ENCODE measurements at places on chromosomes 6 and 20.

DNA sequence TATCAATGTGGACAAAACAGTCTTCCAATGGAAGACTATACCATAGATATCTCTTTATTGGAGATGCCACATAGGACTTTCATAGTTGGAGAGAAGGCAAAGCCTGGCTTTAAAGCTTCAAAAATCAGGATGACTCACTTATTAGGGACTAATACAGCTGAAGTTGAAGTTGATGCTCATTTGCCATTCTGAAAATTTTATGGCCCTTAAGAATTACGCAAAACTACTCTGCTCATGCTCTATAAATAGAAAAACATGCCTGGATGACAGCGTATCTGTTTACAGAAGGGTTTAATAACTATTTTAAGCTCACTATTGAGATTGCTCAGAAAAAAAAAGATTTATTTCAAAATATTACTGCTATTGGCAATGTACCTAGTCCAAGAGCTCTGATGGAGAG, 155.5 kb upstream of the DST start:
- no peak for DNase-seq

GRCh38 chr6:111724039-111724438, 118.4 kb upstream of the TRAF3IP2 start:
- DNase-seq: no peak

DNA sequence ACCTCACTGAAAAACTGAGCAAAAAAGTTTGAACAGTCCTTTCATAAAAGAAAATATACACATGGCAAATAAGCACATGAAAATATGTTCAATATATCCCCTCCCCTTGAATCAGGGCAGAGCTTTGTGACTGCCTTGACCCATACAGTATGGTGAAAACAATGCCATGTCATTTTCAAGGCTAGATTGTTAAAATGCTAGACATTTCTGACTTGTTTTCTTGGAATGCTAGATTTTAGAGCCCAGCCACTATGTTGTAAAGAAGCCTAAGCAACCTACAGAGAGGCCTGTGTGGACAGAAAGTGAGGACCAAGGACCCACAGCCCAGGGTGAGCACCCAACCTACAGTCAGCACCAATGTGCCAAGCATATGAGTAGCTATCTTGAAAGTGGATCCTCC, 17.1 kb upstream of the ASF1A start:
- DNase-seq: no peak

DNA sequence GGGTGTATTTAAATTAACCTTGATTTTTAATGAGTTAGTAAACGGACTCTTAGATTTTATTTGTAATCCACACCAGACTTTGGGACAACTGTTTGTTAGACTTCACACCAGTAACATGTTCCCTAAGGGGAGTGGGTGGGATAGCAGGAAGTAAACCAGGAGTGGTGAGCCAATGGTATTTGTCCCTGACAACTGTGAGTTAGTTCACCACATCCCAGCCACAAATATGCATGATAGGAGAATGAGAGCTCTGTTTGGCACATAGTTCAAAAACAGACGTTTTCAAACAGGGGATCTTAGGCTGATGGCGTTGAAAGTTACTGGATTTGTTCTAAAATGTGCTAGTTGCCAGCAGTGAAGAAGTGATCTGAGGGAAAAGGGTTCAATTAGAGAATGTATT, 18.7 kb upstream of the COL10A1 start:
- no peak for DNase-seq

DNA sequence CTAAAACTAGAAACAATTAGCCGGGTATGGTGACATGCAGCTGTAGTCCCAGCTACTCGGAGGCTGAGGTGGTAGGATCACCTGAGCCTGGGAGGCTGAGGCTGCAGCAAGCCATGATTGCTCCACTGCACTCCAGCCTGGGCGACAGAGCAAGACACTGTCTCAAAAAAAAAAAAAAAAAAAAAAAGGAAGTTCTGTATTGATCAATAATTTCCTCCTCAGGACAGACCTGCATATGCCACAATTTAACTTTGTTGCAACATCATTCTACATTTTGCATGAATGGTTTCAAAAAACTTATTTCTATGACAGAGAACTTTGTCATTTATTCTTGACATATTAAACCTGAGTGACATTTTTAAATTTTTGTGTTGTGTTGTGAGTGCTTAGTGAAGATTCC, 5.5 kb downstream of the DNAJC5 start:
- no peak for DNase-seq

GRCh38 chr6:147586044-147586443, 77.6 kb downstream of the SAMD5 start:
- DNase-seq: no peak

All from stimulated activated CD4-positive, alpha-beta T cell treated with anti-CD3 and anti-CD28 coated beads, Interleukin-4, amount 100 ng/mL, for 4 hours (primary cell).